ENCODE measurements at places on chromosomes 16 and 17. TPM values are rescaled to one million over a fixed set of nuclear protein-coding genes. Genes with fewer than 3 reads are reported as not detected.

Gene FXR2
- 39.7 TPM for total RNA-seq

Gene CHST5
- 0.15 TPM for total RNA-seq

Gene ZNF18
- 7.4 TPM for total RNA-seq

Gene CD79B
- not detected for total RNA-seq

Gene TACO1
- 17.9 TPM for total RNA-seq

Gene PYDC1
- total RNA-seq, result not detected

Gene YBX2
- total RNA-seq, result 54.9 TPM

Gene DPEP2
- total RNA-seq, result not detected

Gene GCGR
- 1.6 TPM for total RNA-seq

Gene KRTAP2-1
- not detected for total RNA-seq

DNA sequence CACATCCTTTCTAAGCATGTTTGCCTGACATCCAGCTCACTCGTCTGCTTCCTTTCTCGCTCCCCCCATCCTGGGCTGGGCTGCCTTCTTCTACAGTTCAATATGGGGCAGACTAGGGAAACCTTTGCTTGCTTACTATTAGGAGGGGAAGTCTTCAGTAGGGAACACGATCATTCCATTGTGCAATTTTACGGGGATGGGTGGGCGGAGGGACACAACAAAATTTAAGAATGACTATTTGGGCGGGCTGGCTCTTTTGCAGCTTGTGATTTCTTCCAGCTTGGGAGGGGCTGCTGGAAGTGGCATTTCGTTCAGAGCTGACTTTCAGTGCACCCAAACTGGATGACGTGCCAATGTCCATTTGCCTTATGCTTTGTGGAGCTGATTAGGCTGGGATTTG, 25.4 kb downstream of the PCTP start:
- no peaks in the 10 kb centered on the region for H3K27me3 ChIP-seq
- H3K36me3 ChIP-seq, result no peaks in the 10 kb centered on the region

DNA sequence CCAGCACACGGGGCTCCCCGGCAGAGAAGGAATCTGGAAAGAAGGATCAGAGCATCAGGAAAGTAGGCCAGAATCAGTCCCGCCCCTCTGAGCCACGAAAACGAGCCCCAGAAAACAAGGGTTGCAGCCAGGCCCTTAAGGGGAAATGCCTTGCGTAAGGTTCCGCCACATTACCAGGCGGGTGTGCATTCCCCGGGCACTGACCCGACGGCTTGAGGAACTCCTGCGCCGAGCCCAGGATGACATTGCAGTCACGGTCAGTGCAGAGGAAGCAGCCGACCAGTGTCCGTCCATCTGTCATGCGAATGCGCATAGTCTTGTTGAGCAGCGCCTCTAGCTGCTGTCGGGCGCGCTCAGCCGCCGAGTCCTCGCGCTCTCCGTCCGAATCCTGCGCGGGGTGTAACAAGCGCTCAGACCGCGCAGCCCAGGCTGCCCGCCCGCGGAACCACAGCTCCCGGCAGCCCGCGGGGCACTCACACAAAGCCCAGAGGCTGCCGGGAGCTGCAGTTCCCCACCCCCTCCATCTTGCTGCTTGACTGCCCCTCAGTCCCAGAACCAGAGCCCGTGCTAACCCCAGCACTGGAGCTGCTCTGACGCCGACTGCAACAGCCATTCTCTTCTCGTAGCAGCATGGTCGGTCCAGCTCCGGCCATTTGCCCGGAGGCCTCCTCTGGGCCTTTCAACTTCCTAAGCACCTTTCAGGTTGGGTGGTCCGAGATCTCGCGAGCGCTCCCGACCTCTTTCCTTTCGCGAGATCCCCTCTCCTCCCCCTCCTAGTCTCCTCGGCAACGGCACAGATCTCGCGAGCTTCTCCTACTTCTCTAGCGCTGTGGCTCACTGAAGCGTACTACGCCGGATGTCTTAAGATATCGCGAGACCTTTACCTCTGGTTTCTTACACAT, at the start of gene NAA38:
Gene NAA38, minus strand, starts transcription at position 749 of the 902 bp plus-strand sequence. Its CDS starts 96 bp downstream, at position 653.
- no peaks in the 10 kb centered on the region for H3K27me3 ChIP-seq
- peaks cover 5% of the 10 kb centered on the region for H3K36me3 ChIP-seq
- H3K4me1 ChIP-seq, result peaks cover 9% of the 10 kb centered on the region
- no peak for DNase-seq
- peak within 1 kb of the TSS; percentile 74 for H3K4me3 ChIP-seq

DNA sequence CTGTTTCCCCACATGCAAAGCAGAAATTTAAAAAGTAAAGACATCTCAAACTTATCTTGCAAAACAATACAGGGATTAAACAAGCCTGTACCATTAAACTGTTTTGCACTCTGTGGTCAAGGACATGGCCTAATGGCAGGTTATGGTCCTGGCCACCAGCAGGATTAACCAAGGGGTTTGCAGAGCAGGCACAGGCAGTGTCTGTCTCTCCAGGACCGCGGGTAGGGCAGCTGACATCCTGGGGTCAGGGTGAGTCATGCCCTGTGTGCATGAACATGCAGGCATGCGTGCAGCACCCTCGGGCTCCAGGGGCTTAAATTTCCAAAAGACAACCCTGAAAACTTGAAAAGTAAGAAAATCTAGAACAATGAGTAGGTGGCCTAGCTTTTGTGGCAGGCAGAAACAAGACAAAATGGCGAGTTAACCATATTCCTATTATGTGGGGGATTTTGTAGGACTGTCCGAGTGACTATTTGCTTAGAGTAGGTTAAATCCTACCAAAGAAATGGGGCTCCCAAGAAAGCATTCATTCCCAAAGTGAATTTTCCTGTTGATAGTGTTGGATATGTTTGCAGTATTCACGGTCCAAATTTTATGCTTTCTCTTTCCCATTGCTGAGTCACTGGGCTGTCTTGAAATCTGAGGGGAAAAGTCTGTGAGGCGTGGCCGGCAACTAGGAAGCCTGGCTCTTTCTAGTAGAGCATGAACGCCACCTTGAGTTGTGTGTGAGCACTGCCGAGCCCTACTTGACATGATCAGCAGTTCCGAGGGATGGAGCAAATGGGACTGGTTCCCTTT, 158.4 kb upstream of the FAM20A start:
- H3K4me1 ChIP-seq, result peaks cover 6% of the 10 kb centered on the region
- DNase-seq, result peak; percentile 58
- no peaks in the 10 kb centered on the region for H3K27me3 ChIP-seq
- peak overlapping the region; percentile 68 for H3K4me3 ChIP-seq
- no peaks in the 10 kb centered on the region for H3K36me3 ChIP-seq
- peak overlapping the region; percentile 86 for H3K27ac ChIP-seq

- no peak for DNase-seq
- H3K4me1 ChIP-seq, result peaks cover 4% of the 10 kb centered on the region
- H3K4me3 ChIP-seq, result peak overlapping the region; percentile 26
Measured at GRCh38 chr17:74199306-74200092, 4.0 kb upstream of the RPL38 start.

DNA sequence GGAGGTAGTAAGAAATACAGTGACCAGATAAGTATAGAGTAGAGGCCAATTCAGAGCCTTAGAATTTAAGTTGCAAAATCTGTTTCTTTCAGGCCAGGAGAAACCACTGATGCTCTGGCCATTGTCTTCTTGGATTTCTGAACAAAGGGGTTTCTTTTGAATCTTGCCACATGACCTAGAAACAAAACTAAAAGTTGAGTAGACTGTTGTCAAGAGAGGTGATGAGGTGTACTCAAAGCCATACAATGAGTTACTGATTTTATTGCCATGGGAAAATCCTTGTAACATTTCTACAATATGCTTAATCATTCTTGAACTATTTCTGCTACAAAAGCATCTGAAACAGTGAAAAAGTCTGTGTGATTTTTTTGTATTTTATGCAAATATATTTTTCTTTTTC, 881.3 kb downstream of the CDH11 start:
- H3K27me3 ChIP-seq, result no peaks in the 10 kb centered on the region
- no peak for DNase-seq
- no peaks in the 10 kb centered on the region for H3K4me1 ChIP-seq
- H3K36me3 ChIP-seq, result no peaks in the 10 kb centered on the region
- H3K27ac ChIP-seq, result no peak overlapping the region
- H3K4me3 ChIP-seq, result no peak overlapping the region

DNA sequence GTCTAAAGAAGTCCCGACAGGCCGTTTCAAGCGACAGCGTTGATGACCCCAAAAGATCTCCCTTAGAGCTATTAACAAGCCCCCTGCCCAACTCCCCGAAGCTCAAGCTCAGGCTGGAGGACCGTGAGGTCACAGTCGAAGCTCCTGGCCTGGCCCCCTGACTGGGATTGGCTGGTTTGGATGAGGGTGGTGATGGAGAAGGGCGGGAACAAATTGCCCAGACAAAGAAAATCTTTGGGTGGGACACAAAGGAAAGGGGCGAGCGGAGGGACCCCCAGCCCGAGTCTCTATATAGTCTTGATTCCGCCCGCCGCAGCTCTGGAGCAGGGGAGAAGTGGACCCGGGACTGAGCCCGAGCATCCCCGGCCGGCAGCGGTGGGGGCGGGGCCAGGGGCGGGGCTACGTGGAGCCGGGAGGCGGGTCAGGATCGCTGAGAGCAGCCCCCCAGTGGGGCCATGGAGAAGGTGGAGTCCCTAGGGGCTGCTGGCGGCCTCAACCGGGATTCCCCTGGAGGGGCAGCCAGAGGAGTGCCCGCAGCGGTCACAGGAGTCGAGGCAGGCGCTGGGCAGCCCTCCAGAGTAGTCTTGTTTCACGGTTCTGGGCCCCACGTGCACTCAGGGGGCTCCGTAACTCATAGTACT, 982 bp upstream of the NEURL4 start:
- no peaks in the 10 kb centered on the region for H3K36me3 ChIP-seq
- no peaks in the 10 kb centered on the region for H3K27me3 ChIP-seq
- peaks cover 7% of the 10 kb centered on the region for H3K4me1 ChIP-seq
- DNase-seq, result no peak

- H3K27me3 ChIP-seq, result no peaks in the 10 kb centered on the region
- H3K27ac ChIP-seq, result no peak overlapping the region
- DNase-seq, result no peak
- no peak overlapping the region for H3K4me3 ChIP-seq
- no peaks in the 10 kb centered on the region for H3K4me1 ChIP-seq
Measured at GRCh38 chr17:5194346-5194745, 2.7 kb upstream of the ZNF594 start.

DNA sequence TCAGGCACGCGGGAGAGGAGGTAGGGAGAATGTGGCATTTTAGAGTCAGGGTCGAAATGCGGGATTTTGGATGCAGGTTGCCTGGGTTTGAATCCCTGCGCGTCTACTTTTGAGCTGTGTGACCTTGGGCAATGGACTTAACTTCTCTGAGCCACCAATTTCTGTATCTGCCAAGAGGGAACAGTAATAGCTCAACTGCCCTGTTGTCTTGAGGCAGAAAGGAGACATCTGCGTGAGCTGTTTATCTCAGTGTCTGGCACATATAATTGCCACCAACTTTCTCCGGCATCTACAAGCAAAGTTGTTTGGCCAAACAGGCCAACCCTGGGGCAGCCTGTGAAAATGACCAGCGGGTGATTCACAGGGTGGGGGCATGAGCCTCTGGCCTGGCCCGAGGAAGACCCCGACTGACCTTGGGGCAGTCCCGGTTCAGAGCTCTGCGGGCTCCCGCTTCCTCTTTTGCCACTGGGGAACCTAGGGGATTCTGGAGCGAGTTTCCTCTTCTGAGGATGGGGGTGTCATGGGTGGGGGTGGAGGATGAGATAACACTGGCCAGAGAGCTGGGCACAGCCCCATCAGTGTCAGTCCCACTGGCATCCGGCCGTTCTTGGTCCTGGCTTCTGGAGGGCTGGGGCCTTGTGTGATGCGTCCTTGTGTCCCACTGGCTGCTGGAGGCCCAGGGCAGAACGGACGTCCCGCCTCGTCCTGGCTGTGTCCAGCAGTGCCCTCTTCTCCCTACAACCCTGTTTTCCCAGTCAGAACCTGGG, 1.3 kb downstream of the SNN start:
- H3K36me3 ChIP-seq, result no peaks in the 10 kb centered on the region
- peak overlapping the region; percentile 62 for H3K4me3 ChIP-seq
- H3K27ac ChIP-seq, result 0 out of 2 replicates have a peak overlapping the region, but pooled peaks have one; percentile 23
- H3K27me3 ChIP-seq, result no peaks in the 10 kb centered on the region

- H3K36me3 ChIP-seq, result no peaks in the 10 kb centered on the region
- H3K27me3 ChIP-seq, result no peaks in the 10 kb centered on the region
- peaks cover 77% of the 10 kb centered on the region for H3K4me1 ChIP-seq
- H3K27ac ChIP-seq, result peak overlapping the region; percentile 72
- DNase-seq, result no peak
Measured at GRCh38 chr17:77429369-77429968, 288.7 kb downstream of the SEC14L1 start.

DNA sequence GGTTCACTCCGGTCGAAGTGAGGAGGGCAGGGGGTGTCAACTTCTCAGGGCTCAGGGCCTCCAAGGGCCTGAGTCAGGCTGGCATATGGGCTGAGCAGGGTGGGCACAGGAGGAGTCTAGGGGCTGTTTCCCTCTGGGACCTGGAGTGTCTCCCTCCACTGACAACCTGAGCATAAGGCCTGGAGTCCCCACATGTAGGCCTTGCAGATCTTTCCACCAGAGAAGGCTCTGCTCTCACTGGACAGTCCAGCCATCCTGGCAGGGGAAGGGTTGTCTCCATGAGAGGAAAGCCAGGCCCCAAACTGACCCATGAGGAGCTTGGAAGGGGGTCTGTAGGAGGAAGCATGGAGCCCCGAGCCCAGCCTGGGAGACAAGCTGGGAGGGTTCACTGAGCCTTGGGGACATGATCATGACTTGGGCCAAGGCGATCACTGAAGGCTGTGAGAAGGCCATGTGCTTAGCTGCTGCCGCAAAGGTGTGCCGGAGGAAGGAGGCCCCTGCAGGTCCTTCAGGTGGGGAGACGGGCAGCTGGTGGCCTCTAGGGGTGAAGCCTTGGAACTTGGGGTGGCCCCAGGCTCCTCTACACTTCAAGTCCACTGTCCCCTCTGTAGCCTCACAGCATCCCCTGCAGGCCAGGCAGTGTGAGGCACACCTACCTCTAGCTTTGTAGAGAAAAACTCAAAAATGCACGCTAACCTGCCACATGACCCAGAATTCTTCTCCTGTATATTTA, 9.9 kb downstream of the CMTM2 start:
- no peak for DNase-seq
- no peaks in the 10 kb centered on the region for H3K27me3 ChIP-seq
- no peak overlapping the region for H3K27ac ChIP-seq
- H3K4me3 ChIP-seq, result no peak overlapping the region
- H3K36me3 ChIP-seq, result no peaks in the 10 kb centered on the region
- H3K4me1 ChIP-seq, result no peaks in the 10 kb centered on the region

DNA sequence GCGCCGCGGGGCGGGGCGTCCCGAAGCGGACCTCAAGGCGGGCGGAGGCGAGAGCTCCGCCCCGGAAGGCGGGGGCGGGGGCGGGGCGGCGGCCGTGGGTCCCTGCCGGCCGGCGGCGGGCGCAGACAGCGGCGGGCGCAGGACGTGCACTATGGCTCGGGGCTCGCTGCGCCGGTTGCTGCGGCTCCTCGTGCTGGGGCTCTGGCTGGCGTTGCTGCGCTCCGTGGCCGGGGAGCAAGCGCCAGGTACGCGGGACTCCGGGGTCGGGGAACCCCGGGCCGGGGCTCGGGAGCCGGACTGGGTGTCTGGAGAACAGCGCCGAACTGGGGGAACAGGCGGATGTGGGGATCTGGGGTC, at the start of gene TNFRSF12A:
Gene TNFRSF12A, plus strand, starts transcription at position 122 of the 357 bp plus-strand sequence. Its CDS starts 30 bp downstream, at position 152.
- no peak for DNase-seq
- peaks cover 9% of the 10 kb centered on the region for H3K36me3 ChIP-seq
- H3K4me1 ChIP-seq, result peaks cover 16% of the 10 kb centered on the region

GRCh38 chr17:80738020-80738808, 193.6 kb downstream of the RPTOR start:
- H3K27me3 ChIP-seq, result no peaks in the 10 kb centered on the region
- H3K4me1 ChIP-seq, result no peaks in the 10 kb centered on the region
- no peak overlapping the region for H3K4me3 ChIP-seq
- H3K36me3 ChIP-seq, result no peaks in the 10 kb centered on the region
- DNase-seq, result no peak
- H3K27ac ChIP-seq, result no peak overlapping the region

- H3K27ac ChIP-seq, result peak overlapping the region; percentile 51
- no peak for DNase-seq
- peaks cover 50% of the 10 kb centered on the region for H3K4me1 ChIP-seq
- H3K4me3 ChIP-seq, result no peak overlapping the region
Measured at GRCh38 chr16:89349947-89350633, 132.6 kb downstream of the ZNF778 start.

All from Panc1 (cell line).